CD4-positive, alpha-beta T cell treated with Interferon gamma for 1 hour (primary cell): ENCODE measurements at places on chromosomes 5 and 9.
A peak's percentile ranks its signal among the peaks of the same experiment; 100 is the strongest.

- DNase-seq: no peak
These were observed 5.1 kb upstream of the CKS2 start for GRCh38 chr9:89305868-89306267.

- peak; percentile 23 for DNase-seq
These were observed at the start of gene FGF18 for GRCh38 chr5:171418982-171419687. Gene FGF18 (plus strand): TSS chr5:171419647. CDS start chr5:171420200, 553 bp downstream.

- peak; percentile 56 for DNase-seq
These were observed 230.3 kb downstream of the AUH start for GRCh38 chr9:91131433-91131839.

GRCh38 chr5:107286447-107287098 lies 384.2 kb downstream of the EFNA5 start:
- no peak for DNase-seq

- DNase-seq: no peak
These were observed 123.0 kb upstream of the SLC27A6 start for GRCh38 chr5:128842241-128842640.

GRCh38 chr9:128729302-128729701 lies 5.4 kb upstream of the ZDHHC12 start:
- DNase-seq: no peak

GRCh38 chr9:29332789-29333188 lies 1759.5 kb upstream of the C9orf72 start:
- DNase-seq: no peak

DNA sequence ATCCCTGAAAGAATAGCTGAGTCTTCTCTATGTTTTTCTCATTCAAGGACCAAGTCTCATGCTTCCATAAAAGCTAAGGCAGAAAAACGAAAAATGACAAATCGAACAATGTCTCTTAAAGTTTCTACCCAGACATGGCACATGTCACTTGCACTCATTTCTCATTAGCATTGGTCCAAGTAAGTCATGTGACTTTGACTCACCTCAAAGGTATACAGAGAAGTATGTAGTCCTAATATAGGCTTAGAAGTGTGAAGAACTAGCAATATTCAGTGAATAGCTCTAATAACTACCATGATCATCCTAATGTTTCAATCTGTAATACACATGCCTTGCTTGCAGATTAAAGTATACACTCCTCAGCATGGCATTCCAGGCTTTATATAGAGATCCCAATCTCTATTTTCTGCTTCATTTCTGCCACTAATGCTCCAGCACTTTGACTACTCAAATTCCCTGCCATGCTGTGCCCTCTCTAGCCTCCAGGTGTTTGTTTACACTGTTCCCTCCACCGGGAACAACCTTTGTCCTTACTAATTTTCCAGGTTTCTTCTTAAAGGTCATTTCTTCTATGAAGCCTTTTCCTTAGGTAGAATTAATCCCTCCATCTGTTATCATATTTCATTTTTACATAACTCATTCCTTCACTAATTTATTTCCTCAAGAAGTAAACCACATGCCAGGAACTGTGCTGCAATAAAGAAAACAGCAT lies 98.9 kb downstream of the CEMIP2 start:
- no peak for DNase-seq

DNA sequence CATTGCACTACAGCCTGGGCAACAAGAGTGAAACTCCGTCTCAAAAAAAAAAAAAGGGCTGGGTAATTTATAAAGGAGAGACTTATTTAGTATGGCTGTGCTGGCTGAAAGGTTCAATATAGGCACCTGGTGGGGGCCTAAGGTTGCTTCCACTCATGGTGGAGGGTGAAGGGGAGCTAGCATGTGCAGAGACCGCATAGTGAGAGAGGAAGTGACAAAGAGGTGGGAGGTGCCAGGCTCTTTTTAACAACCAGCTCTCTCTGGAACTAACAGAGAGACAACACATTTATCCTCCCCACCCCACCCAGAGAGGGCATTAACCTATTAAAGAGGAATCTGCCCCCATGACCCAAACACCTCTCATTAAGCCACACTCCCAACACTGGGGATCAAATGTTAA lies 28.9 kb upstream of the SERINC5 start:
- DNase-seq: no peak

DNA sequence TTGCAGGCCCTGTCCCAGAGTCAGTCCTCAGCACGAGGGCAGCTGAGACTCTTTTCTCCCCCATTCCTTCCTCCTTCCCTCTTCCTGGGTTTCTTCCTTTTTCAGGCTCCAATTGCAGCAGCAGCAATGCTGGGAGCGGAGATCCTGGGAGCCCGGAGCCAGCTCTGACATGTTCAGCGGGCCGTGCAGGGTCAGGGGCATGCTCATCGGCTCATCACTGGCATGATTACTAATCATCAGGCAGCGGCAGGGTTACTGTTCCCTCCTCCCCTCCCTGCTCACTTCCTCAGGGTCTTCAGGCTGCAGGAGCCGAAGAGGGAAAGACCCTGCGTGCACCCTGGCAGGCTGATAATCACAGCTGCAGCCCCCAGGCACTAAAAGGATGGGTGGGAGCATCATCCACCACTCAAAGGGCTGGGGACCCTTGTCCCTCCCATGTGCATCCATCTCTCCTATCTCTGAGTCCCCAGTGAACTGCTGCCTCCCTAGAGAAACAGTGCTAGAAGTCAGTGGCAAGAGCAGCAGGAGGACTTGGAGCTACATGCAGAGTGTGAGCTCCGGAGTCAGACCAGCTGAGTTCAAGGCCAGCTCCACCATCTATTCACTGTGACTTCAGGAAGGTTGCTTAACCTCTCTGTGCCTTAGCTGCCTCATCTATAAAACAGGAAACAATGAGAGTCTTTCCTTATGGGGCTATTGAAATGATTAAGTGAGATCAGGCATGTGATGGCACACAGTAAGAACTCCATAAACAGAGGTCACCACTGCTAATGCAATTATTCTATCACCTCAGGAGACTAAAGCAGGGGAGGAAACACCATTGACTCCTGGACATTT lies 7.8 kb upstream of the KCNIP1 start:
- DNase-seq: no peak

DNA sequence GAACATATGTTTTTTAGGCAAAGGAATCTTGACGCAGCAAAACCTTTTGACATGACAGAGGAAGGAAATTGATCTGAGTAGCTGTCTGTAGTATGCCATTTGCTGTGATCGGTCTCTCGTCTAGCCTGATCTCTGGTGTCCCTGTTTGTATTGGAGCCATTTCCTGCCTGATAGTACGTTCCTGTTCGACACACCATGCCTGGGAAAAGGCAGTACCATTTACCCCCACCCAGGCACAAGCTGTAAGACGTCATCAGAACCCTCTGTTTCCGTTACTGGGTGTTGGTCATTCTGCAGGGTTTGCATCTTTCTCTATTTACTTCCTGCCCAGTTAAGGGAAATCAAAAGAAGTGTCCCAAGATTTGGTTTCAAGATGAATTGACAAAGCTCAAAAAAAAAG lies 129.7 kb downstream of the CEMIP2 start:
- peak; percentile 58 for DNase-seq

- DNase-seq: no peak
These were observed 36.3 kb upstream of the EBF1 start for GRCh38 chr5:159135896-159136531.

GRCh38 chr9:115034801-115035200 lies 83.2 kb downstream of the TNC start:
- DNase-seq: no peak

GRCh38 chr5:153632748-153633290 lies 142.3 kb downstream of the GRIA1 start:
- no peak for DNase-seq

- DNase-seq: no peak
These were observed 201.6 kb upstream of the IRX1 start for GRCh38 chr5:3393920-3394597.

GRCh38 chr5:170563824-170564567 lies 60.2 kb downstream of the KCNIP1 start:
- DNase-seq: no peak

- DNase-seq: no peak
These were observed 668.1 kb upstream of the EDIL3 start for GRCh38 chr5:85052826-85053225.

DNA sequence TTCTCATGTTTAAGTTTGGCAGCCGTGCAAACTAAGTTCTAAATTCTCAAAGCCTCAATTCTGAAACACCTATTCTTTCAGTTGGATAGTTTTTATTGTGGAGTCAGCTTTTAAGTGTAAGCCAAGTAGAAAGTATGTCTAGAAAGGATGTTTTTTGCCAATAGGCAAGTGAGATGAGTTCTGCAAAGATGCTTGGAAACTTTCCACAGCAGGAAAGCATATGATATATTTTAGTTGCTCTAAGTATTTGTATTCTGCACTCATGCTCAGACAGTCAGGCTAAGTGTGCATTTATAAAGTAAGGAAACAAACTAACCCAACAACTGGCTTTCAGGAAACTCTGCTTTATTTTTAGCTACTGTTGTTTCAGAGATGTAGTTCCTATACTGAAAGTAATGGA lies 67.3 kb upstream of the CDH18 start:
- no peak for DNase-seq
